RWPE2 (cell line): ENCODE measurements at places on chromosomes 6 and 20.

GRCh38 chr6:143647191-143647590, 30.6 kb upstream of the PHACTR2 start:
- DNase-seq: no peak

GRCh38 chr6:6987749-6988148, 120.0 kb upstream of the RREB1 start:
- DNase-seq: no peak

- DNase-seq: no peak
Observed at GRCh38 chr6:166555086-166555485, 31.4 kb downstream of the RAMACL start.

GRCh38 chr6:168648240-168649125, 207.5 kb downstream of the SMOC2 start:
- no peak for DNase-seq

GRCh38 chr6:4677011-4677750, 99.0 kb upstream of the CDYL start:
- no peak for DNase-seq

- no peak for DNase-seq
Observed at GRCh38 chr20:52752023-52752422, 220.1 kb upstream of the TSHZ2 start.

DNA sequence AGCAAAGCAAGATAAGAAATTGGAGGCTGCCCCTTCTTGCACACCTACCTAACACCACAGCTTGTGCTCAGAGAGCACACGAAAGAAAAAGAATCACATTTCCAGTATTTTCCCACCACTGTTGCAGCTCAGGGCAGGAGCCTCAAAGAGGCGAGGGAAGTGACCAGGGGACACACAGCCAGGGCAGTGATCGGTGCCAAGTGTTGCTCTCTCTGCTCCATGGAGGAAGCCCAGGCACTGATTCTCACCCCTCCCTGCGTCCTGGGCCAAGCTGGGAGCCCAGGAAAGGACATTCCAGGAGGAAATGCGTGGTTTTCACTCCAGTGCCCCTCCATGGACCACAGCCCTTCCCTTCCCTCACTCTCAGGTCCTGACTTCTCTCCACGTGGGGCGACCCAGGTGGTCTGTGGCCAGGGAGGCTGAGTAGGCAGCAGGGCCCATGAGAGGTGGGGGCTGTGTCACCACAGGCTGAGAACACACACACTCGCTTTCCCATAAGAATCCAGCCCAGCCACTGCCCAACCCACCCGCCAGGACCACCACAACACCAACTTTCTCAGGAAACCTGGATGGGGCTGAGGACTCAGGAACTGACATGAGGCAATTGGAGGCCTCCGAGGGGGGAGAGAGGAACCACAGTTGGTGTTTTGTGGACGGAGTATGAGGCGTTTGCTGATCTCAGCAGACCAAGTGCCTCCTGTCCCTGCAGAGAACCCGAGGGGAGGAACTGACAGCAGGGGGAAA, 81.7 kb upstream of the MAFB start:
- DNase-seq: peak; percentile 71

DNA sequence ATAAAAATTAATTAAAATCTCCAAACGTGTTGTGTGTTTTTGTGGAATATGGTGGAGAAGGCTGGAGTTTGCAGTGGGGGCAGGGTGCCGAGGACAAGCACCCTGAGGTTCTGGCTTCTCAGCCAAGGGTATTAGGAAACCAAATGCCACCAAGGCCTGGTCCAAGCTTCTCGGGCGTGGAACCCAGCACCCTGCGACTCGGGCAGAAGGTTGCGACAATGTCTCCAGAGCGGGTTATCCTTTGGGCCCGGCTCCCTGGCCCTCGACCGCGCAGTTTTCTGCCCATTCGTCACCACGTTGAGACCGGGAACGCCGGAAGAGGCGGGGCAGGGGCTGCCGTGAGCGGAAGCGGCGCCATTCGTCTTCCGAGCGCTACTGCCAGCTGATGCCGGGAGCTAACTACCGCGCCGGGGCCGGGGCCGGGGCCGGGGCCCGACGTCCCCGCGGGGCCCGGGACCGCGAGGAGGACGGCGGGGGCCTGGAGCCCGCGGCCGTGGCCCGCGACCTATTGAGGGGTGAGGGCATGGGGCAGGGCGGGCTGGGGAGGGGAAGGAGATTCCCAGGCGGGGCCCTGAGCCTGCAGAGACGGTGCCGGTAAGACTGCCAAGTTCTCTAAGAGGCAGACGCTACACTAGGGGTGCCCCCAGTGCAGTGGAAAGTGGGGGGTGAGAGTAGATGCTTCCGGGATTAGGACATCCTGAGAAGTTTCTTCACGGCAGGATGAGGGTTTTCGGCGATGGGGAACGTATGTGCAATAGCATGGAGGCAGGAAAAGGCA, at the start of gene RRP36:
Gene RRP36 (plus strand): TSS at position 354 of the 778 bp plus-strand sequence. CDS start 32 bp downstream, at position 386.
- DNase-seq: no peak

DNA sequence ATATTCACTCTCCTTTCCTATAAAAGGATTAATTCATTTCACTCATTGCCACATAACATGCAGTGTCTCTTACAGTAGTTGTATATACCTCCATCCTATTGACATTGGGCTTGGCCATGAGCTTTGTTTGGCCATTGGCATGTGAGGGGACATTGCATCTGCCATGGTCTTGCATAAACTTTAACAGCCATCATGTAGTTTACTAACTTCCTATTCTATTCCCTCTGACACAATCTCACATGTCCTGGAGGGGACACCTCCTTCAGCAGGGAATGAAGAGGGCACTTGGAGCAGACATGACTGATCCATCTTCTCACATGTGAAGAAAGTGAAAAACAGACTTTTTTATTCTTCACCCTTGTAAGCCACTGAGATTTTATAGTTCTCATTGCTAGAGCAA, 115.5 kb upstream of the MARCKS start:
- no peak for DNase-seq

- no peak for DNase-seq
Observed at GRCh38 chr6:71072508-71072907, 115.6 kb upstream of the B3GAT2 start.

GRCh38 chr20:64146301-64146935, 17.8 kb upstream of the MYT1 start:
- peak; percentile 71 for DNase-seq

DNA sequence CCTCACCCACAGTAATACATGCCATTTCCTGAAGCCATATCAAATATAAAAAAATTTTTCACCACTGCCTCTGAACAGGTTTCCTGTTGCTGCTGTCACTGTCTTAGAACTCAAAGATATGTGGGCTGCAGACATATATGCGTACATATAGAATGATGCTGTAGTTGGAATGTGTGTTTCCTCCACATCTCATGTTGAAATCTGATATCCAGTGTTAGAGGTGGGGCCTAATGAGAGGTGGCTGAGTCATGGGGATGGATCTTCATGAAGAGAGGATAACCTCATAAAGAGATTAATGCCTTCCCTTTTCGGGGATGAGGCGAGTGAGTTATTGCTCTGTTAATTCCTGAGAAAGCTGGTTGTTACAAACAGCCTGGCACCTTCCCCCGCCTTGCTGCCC, 7.7 kb upstream of the SCP2D1 start:
- no peak for DNase-seq

- DNase-seq: no peak
Observed at GRCh38 chr6:26555505-26556262, 17.5 kb downstream of the HMGN4 start.

DNA sequence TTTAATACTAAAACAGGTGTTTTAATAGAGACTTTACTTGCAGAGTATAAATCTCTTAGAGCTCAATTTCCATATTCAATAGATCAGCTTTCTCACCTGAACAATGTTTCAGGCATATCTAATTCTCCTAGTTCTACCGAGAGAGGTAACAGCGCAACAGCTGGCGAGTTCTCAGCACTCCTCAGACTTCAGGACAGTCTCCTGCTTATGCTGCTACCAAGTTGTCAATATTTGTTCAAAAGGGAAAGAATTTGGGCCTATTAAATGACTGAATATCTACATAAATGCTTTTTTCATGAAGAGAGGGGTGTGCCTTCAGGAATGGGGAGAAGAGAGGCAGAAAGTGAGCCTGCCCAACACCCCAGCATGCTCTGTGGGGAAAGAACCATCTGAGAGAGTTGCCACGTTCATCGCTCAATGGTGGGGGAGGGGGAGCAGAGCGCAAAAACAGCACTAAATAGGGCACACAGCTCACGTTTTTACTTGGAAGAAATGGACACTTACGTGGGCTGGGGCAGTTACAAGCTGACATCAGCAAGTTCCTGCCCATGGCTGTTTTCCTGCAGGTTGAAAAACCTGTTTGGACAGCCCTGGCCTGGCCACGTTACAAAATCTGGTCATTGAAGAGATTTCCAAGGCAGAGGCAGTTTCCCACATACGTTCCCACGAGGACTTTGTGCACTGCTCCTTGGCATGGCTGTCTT, 38.0 kb downstream of the EZR start:
- no peak for DNase-seq

GRCh38 chr20:55667955-55668354, 337.4 kb downstream of the CBLN4 start:
- DNase-seq: no peak

DNA sequence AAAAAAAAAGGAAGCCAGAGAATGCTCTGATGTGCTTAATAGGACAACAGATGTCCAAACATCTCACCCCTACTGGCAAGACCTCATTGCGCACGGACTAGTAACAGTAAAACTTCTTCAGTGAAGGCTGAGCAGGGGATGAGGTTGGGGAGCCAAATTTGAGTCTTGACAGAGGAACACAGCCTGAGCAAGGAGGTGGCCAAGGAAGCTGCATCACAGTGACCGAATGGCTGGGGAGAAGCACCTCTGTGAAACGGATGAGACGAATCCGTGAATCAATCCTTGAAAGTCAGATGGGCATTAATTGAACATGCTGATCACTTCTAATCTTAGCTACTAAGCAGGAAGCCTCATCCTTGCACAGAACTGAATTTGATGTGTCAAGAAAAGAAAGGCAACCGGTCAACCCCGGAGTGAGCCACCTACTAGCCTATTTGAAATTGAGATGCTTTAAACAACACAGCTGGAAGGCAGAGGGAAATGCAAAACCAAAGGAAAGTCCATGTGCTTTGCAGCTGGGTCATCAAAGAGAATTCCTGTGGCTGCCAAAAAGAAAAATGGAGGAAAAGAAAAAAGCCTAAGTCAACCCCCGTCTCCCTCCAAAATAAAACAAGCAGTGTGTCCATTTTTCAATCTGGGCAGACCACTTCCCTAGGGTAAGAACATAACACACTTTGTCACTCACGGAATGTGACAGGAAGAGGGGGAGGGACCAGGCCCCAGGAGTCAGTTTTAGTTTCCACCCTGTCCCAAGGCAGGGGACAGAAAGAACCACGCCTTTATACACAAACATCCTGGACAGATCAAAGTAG, 29.5 kb downstream of the PXDC1 start:
- no peak for DNase-seq

DNA sequence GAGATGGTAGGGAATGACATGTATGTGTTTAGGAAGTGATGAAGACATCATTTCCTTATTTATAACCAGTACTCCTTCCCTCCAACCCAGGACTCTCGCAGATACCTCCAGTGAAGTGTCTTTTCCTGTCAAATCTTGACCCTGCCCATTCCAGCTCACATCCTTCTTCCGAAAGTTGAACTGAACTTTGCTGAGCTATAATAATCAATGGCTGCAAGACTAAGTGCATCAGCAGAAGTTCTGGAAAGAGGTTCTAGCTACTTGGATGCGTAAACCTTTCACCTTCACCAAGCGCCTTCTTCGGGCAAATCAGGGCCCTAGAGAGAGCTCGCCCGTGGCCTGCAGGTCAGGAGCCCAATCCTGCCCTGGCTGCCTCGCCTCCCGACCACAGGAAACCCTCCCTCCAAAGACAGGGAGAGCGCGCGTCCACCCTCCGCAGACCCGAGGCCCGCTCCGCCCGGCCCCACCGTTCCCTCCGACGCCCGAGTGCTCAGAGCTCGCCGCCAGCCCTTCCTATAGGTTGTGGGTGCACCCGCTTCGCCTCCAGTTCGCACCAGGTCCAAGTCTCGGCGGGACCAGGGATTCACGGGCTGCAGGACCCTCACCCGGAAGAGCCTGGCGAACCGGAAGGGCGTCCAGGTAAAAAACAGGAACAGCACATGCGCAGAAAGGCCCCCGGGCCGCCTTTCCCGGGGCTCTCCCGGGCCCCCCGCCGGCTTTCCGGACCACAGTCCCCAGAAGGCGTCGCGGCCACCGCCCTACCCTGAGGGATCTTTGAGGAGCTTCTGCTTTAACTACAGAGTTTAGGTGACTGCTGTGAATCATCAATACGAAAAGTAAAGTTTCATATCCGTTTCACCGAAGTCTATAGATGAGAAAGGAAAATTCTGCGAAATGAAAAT, at the start of gene ZNF334:
Gene ZNF334 (minus strand): TSS at position 617 of the 902 bp plus-strand sequence. CDS start 1,457 bp downstream, outside the sequence.
- DNase-seq: peak; percentile 86
